ENCODE measurements at places on chromosomes 4 and X. TPM values are rescaled to one million over a fixed set of nuclear protein-coding genes. Genes with fewer than 3 reads are reported as not detected.

Gene EDNRA
- not detected for polyA plus RNA-seq

Gene AGA
- 25.8 TPM for polyA plus RNA-seq

Gene HTN1
- polyA plus RNA-seq, result not detected

Gene GRPR
- not detected for polyA plus RNA-seq

Gene RNF175
- not detected for polyA plus RNA-seq

Gene PCYT1B
- not detected for polyA plus RNA-seq
